ENCODE measurements at places on chromosomes 12 and 14. TPM values are rescaled to one million over a fixed set of nuclear protein-coding genes. Genes with fewer than 3 reads are reported as not detected.

CYP46A1 gene
- total RNA-seq, result 0.14 TPM

NANOG gene
- total RNA-seq, result not detected

OR4K1 gene
- not detected for total RNA-seq

EIF2B1 gene
- 77.3 TPM for total RNA-seq

RAD9B gene
- total RNA-seq, result 1.2 TPM

MYH7 gene
- total RNA-seq, result not detected

NGB gene
- total RNA-seq, result not detected

SYNE3 gene
- total RNA-seq, result 33.6 TPM

ADAMTS20 gene
- not detected for total RNA-seq

KRT79 gene
- not detected for total RNA-seq

DAO gene
- total RNA-seq, result not detected

CD4 gene
- total RNA-seq, result not detected

PPP1R12A gene
- 106 TPM for total RNA-seq
